GM19239 (cell line): ENCODE measurements at places on chromosomes 5 and 9.

DNA sequence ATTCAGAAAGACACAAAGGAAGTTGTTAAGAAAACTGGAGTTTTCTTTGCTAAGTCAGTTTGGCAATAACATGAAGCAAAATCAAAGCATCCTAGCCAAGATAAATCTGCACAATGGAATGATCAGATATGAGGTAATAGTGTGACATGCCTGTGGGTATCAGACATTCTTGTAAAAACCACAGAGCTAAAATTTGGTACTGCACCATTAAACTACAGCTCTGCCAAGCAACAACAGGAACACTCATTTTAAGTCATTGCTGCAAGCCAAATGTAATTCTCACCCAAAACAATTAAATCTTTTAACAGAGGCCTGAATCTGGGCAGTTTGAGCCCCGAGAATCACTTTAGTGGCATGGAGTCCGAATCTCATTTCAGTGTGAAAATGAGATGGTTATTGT is 96.6 kb downstream of the VCAN start:
- DNase-seq = no peak

DNA sequence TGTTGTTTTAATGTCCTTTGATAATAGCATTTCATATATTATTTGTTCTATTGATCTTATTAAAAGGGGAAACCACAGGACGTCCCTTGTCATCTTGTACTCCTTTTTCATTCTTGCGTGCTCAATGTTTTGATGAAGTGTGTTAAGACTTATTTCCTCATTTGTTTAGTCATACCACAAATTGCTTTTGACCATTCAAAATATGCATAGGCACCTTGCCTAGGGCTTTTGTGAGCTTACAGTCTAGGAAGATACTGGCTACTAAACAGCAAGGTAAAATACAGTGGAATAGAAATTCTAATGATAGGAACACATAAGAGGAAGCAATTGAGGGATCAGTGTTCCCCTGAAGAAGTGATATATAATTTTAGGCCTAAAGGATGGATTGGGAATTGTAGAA is 190.3 kb downstream of the WDR70 start:
- DNase-seq = no peak

- DNase-seq = no peak
Measured at GRCh38 chr9:127867356-127868277, 9.9 kb downstream of the AK1 start.

DNA sequence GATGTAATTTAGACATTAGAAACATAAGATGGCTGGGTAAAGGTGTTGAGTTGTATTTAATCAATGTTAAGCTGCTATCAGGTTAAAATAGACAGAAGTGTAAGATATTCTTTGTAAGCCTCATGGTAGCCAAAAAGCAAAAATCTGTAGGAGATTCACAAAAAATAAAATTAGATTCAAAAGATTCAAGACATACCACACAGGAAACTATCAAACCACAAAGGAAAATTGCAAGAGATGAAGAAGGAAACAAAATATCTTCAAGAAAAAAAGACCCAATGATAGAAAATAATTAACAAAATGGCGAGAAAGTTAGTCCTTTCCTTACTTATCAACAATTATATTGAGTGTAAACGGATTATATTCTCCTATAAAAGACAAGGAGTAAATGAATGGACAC is 15.3 kb downstream of the XRCC4 start:
- DNase-seq = no peak

GRCh38 chr5:87266914-87267573 is 639 bp upstream of the RASA1 start:
- DNase-seq = peak; percentile 5

DNA sequence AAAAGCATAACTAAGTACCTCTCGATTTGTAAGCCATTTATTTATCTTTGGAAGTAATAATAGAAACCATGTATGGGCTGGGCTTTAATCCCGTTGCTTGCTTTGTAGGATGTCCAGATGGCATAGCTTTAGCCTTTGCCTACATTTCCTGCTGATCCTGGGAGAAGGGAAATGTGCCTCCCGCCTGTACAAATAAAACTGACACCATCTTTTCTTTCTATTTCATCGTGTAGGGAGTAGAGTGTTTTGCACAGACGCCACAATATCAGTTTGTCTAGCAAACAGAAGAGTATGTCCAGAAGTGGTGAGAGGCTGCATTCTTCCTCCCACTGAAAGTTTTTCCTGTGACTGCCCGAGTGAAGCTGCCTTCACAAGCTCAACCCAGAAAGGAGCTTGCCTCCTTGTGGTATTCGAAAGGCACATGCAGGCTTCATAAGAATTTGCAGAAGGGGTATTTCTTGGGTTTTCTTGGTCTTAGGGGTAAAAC is 24.7 kb upstream of the TJP2 start:
- DNase-seq = no peak

- no peak for DNase-seq
Measured at GRCh38 chr5:149794487-149794971, 64.4 kb downstream of the PPARGC1B start.

DNA sequence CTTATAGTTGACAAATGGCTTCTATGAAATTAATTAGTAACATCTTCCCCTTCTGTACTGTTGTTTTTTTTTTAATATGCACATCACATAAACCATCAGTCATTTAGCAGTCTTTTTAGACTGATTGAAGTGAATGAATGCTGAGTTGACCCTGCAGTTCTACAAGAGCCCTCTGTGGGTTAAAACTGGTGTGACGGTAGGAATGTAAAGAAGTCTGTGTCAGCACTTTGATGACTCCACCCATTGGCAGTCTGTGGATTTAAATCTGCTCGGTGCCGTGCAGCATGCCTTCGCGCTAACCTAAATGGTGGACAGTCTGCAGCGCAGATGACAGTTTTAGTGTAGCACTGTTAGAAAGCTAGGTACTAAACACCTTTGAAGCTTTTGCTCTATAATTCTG is 3.1 kb downstream of the GTF3C4 start:
- peak; percentile 9 for DNase-seq

GRCh38 chr5:54738118-54738972 is 220.8 kb downstream of the SNX18 start:
- no peak for DNase-seq

DNA sequence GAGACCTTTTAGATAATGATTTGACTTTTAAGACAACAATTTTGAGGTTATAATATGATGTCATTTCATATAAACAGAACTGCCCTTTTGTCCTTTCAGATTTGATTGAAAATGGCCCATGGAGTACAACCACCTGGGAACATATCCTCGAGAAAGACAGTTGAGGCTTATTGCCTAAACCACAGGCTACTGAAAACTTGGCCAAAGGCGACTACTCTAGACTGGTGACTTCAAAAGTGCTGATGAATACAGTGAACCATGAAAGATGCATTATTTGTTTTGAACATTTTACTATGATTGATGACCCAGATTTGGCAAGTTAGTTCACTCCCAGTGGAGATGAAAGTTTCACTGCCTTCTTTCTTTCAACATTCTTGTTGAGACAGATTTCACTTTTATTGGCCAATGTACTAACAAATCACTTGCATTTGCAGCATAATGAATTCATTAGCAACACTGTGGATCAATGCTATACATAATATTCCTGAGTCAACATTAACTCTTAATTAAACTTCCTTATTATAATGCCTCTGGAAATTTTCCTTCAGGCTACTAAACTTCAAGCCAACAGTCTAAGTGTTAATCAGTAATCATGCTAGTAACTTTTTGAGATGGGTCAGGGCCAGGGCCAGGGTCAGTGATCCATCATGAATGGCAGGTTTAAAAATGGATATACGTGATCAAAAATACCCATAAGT is 480.3 kb downstream of the RAB3C start:
- DNase-seq = no peak

DNA sequence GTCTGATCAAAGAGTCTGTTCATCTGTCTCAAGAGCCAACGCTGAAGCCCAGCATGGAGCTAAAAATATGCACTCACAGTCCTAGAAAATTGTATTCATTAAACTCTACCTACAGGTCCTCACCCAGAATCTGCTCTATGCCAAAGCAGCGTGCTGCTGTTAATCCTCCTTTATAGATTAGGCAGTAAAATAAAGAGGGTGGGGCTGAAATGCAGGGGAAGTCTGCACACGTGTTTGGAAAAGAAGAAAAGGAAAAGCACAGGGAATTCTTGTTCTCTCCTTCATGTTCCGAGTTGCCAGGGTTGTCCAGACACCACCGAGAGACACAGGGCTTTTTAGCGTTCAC is 121.4 kb upstream of the TMEM161B start:
- no peak for DNase-seq

- peak; percentile 13 for DNase-seq
Measured at GRCh38 chr9:97039514-97039860, 545 bp upstream of the CTSV start.

DNA sequence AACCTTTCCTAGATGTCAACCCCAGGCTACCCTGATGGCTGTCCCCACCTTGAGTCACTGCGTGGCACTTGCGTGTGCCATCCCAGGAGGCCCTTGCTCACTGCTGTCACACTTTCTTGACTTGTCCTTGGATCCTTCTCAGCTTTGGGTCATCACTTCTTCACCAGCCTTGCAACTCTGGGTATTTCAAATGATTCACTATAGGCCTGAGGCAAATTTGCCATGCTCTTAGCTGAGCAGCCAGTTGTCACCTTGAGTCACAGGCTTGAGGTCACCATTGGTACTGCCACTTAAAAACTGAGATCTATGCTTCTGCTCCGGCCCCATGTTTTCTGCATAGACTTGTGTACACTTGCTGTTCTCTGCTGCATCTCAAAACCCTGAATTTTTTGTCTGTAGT is 84.7 kb downstream of the BASP1 start:
- no peak for DNase-seq

- no peak for DNase-seq
Measured at GRCh38 chr5:41747301-41747700, 122.9 kb downstream of the OXCT1 start.
